ENCODE measurements at places on chromosomes 2 and 18.

- no peak for DNase-seq
Measured at GRCh38 chr18:48002933-48003365, 72.5 kb upstream of the SMAD2 start.

- no peak for DNase-seq
Measured at GRCh38 chr2:205435970-205436369, 246.3 kb upstream of the NRP2 start.

DNA sequence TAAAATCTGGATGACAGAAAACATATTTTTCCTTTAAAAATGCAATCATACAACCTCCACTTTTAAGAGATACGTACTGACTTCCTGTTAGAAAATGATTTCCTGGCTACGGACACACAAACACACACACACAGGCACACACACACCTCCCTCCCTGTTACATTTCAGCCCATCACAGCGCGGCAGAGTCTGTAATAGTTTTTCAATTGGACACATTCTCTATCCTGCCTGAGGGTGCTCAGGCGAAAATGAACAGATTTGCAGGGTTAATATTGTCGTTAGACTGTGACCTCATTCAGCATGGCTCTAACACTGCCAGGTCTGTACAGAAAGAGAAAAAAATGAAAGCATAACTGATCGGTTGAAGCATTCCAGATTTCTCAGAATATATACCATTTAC lies 45.0 kb downstream of the KCTD1 start:
- no peak for DNase-seq

GRCh38 chr2:131077966-131078365 lies 15.3 kb downstream of the FAM168B start:
- DNase-seq: no peak

GRCh38 chr2:119198240-119198840 lies 25.3 kb upstream of the STEAP3 start:
- DNase-seq: no peak

GRCh38 chr2:175449616-175450015 lies 268.1 kb upstream of the ATP5MC3 start:
- DNase-seq: no peak

DNA sequence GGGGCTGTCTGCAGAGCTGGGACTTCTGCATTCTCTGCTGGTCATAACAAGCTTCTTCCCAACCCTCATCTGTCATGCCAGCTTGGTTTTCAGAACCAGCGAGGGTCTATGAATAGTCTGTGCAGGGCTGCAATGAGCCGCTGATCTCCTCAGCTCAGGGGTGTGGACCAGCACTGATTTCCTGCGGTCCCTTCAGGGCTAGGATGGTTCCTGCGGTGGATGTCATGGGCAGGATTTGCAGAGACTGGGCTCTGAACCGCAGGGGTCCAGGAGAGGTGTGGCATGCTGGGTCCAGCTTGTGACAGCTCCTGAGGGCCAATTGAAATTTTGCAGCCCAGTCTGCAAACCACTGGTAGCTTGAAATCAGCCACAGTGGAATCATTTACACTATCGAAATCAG lies 188.2 kb upstream of the AGAP1 start:
- no peak for DNase-seq

GRCh38 chr2:152078662-152079061 lies 20.2 kb downstream of the CACNB4 start:
- no peak for DNase-seq

DNA sequence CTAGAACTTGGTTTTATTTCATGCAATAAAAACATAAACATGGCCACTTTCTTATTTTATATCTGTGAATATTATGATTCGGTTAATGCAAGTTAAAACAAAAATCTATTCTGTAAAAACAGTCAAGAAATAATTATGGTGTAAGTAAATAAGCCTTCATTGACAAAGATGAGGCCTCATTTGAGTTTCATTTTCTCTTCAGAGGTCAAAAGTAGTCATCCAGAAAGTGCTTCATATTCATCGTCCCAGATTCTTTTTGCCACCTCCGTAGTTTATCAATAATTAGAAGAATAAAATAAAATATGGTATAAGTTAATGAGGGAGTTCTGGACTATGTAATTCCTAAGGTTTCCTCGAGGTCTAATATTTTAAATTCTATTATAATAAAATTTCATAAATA lies 19.4 kb upstream of the HNRNPA3 start:
- peak; percentile 37 for DNase-seq

All from activated CD4-positive, alpha-beta T cell treated with anti-CD3 and anti-CD28 coated beads, Interleukin-2, amount 50 U/mL, for 16 hours (primary cell).